Epithelial cell of proximal tubule (primary cell): ENCODE measurements at places on chromosomes 1 and 21. TPM values are rescaled to one million over a fixed set of nuclear protein-coding genes. Genes with fewer than 3 reads are reported as not detected.

GRCh38 chr1:9143250-9143649, 14.3 kb upstream of the GPR157 start:
- no peak for DNase-seq

The KCNK2 gene
- not detected in 2 replicates for total RNA-seq

GRCh38 chr1:185068341-185068740, 23.0 kb downstream of the RNF2 start:
- no peak for DNase-seq

The KLHDC8A gene
- 0.80 and 9.6 TPM in 2 replicates for total RNA-seq

The LRRN2 gene
- total RNA-seq: 1.1 and 5.4 TPM in 2 replicates

- no peak for DNase-seq
These were observed 31.4 kb downstream of the DDR2 start for GRCh38 chr1:162663589-162664106.

The HMCN1 gene
- 0.07 and 1.6 TPM in 2 replicates for total RNA-seq

DNA sequence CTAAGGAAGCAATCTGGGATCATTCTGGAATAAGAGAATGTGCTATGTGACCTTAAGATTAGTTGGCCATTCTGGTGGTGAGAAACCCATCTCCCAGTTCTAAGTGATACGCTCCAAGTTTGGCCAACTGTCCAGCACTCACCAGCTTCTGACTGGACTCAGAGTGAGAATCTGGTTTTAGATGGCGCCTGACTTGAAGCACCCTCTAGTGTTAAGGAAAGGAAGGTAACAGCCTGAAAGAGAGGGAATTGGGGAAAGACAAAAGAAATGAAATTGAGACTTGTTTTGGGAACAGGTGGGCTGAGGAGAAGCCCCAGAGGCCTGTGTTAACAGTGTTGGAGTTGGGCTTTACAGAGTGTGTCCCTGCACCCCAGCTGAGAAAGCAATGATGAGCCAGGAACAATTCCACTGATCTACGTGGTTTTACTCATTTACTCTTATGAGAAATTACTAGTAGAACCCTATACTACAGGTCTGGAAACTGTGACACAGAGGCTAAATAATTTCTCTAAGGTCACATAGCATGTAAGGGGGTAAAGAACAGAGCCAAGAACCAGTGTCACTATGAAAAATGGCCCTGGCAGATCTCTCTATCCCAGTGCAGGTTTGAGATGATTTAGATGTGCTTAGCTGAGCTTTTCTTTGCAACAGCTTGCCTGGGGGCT, 9.3 kb upstream of the FCAMR start:
- no peak for DNase-seq

- DNase-seq: no peak
These were observed 2.5 kb downstream of the INKA2 start for GRCh38 chr1:111736548-111737215.

The OR2T35 gene
- total RNA-seq: not detected in 2 replicates

- no peak for DNase-seq
These were observed 193.0 kb downstream of the CACNA1E start for GRCh38 chr1:181676269-181676668.

The AMPD1 gene
- not detected in 2 replicates for total RNA-seq

DNA sequence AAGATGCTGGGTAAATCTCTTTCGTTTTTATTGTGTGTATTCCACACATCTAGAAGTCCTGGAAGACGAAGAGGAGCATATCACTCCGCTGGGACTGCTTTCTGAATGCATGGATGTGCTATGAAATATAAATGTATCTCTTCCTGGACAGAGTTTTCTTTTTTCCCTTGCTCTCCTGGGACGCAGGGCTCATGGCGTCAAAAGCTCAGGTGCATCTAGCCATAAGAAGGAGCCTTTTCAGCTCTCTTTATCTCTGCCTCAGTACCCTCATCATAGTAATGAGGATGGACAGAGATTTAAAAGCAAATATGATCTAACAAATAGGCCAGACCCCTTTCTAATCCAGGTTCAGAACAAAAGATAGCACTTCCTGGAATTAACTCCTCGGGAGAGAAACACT, 27.5 kb upstream of the CASQ2 start:
- DNase-seq: no peak

GRCh38 chr1:164703463-164703862, 144.5 kb downstream of the PBX1 start:
- no peak for DNase-seq

GRCh38 chr21:45559216-45560105, 17.2 kb upstream of the SLC19A1 start:
- DNase-seq: no peak

The ANKRD34A gene
- total RNA-seq: 0.06 and 0.14 TPM in 2 replicates

DNA sequence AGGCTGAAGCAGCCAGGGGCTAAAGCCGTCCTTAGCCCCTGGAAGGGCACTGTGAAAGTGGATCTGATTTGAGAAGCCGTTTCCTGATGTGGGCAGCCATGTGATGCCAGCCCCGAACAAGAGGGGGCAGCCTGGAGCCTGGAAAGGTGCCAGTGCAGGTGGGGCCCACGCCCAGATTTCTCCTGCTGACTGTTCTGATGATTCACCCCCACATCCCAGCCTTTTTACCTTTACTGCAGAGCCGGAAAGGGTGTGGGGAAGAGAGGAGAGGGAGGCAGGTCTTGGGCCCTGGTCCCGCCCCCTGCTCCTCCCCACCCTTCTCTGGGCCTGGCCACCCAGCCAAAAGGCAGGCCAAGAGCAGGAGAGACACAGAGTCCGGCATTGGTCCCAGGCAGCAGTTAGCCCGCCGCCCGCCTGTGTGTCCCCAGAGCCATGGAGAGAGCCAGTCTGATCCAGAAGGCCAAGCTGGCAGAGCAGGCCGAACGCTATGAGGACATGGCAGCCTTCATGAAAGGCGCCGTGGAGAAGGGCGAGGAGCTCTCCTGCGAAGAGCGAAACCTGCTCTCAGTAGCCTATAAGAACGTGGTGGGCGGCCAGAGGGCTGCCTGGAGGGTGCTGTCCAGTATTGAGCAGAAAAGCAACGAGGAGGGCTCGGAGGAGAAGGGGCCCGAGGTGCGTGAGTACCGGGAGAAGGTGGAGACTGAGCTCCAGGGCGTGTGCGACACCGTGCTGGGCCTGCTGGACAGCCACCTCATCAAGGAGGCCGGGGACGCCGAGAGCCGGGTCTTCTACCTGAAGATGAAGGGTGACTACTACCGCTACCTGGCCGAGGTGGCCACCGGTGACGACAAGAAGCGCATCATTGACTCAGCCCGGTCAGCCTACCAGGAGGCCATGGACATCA, at the start of gene SFN:
TSS of gene SFN (plus strand) at position 369 of the 904 bp plus-strand sequence. CDS start at position 433, 64 bp downstream.
- no peak for DNase-seq

DNA sequence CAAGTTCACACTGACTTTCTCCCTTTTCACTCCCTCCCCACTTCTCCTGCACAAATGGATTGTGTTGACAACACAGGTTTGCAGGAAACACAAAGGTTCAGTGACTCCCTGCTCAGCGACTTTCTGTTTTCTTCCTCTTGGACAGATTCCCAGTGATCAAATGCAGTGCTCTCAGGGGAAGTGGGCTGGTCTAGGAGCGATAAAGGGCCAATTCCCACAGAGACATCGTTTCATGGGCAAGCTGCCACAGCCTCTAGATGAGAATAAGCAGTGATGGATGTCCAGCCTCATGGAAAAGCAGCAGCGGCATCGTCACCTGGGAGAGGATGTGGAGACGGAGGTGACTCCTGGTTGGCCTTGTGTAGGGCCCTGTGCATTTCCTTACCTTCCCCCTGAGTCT, 30.6 kb downstream of the FYB2 start:
- peak; percentile 33 for DNase-seq

DNA sequence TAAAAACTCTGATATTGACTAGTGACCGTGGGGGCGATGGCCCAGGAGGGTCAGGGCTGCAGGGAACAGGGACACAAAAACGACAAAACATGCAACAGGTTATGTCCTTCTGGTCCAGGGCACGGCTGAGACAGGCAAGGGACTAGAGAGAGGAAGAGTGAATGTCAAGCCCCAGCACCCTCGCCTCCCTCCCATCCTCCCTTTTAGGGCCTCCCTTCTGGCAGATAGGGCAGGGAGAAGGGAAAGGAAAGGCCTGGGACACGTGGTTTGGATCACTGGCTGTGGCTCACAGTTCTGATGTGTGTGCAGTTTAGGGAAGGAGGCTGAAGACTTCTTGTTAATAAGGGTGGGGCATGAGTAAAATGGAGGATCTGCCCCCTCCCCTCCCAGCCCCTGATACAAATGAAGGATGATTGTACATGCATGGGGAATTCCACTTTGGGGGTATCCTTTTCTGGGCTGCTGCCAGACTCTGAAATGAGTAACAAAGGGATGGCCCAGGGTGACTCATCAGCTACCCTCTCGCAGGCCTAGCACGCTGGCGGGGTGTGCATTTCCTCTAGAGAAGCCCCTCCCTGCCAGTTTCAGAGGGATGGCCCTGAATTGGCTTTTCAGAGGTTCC, 14.2 kb downstream of the CAPN2 start:
- DNase-seq: peak; percentile 74

The SLC44A5 gene
- 0.07 and 1.8 TPM in 2 replicates for total RNA-seq

DNA sequence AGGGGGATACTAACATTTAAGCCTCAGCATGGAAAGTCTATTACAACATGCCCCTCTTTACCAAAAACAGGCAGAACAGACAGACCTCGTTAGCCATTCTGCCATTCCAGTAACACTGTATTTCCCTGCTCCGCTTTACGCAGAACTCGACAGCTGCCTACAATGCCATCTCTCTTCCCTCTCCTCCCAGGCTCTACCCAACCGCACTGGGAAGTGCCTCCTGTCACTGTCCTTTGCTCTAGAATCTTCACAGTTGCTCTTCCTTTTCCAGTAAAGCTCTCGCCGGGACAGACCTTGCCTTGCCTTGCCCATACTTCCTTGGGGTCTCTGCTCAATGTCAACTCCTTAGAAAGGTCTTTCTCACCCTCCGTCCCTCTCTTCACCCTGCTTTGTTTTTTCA, 22.8 kb downstream of the COA6 start:
- DNase-seq: no peak

- DNase-seq: no peak
These were observed 1618.6 kb upstream of the PRMT6 start for GRCh38 chr1:105437847-105438246.

- no peak for DNase-seq
These were observed 7.0 kb upstream of the ABCD3 start for GRCh38 chr1:94411237-94411636.

The KRTAP20-3 gene
- not detected in 2 replicates for total RNA-seq

GRCh38 chr1:2427976-2428375, 15.6 kb upstream of the PEX10 start:
- no peak for DNase-seq

The RIMS3 gene
- 1.8 and 4.2 TPM in 2 replicates for total RNA-seq

GRCh38 chr1:115764541-115764940, 4.0 kb downstream of the CASQ2 start:
- DNase-seq: no peak

DNA sequence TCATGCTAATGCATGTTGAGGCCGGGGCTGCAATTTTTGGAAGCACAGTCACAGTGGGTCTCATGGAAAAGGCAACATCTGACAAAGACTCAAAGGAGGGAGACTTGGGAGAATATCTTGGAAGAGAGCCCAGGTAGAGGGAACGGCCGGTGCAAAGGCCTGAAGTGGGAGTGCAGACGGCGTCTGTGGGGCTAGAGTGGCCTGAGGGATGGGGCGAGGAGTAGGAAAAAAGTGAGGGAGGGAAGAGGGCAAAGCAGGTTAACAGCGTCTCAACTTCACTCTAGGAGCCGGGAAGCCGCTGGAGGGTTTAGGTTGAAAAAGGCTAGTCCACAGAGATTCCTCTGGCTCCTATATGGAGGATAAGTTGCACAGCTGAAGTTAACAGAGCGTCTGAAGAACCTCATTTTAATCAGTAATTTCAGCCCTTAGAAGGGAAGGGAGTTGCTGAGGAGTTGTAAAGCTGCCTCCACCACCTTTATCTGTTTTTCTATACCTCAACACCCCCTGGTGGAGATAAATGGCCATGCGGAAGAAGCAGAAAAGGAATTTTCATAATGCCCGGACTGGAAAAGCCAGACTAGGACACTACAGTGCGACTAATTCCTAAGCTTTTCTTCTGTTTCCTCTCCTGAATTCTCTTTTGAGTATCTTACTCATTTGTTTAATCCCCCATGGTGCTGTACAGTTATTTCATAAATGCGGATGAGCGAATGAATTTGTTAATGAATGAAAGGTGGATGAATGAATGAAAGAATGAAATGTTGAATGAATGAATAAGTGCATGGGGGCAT, 78.7 kb upstream of the ZNF281 start:
- DNase-seq: peak; percentile 63

- no peak for DNase-seq
These were observed 233.9 kb downstream of the KCNH1 start for GRCh38 chr1:210900079-210900478.

GRCh38 chr1:156123356-156124196, 9.1 kb downstream of the LMNA start:
- no peak for DNase-seq

The MMP23B gene
- 3.5 and 15.0 TPM in 2 replicates for total RNA-seq

The OR2AK2 gene
- total RNA-seq: not detected in 2 replicates

The TBX19 gene
- total RNA-seq: 0.29 and 1.3 TPM in 2 replicates

DNA sequence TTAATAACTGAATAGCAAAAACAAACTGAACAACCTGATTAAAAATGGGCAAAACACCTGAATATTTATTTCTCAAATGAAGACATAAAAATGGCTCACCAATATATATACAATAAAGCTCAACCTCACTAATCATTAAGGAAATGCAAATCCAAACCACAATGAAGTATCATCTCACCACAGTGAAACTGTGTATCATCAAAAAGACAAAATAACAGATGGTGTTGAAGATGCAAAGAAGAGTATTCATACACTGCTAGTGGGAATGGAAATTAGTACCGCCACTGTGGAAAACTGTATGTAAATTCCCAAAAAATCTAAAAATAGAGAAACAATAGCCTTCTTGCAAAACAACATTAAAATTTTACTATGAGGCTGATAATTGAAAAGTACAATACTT, 1660.1 kb upstream of the B3GALT2 start:
- DNase-seq: no peak

DNA sequence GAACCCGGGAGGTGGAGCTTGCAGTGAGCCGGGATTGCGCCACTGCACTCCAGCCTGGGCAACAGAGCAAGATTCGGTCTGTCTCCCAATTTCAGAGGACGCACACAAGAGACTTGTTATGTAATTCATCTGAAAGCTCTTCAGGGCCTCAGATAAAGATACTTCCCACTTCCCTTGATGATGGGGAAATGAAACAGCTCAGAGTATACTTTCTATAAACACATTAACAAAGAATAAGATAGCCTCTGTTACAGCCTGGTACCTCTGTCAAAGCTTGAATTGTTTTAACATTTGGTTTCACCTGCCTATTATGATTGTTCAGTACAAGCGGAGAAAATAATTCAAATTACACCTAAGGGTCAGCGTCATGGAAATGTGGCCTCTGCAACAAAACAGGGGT, 622.9 kb upstream of the ADGRL4 start:
- DNase-seq: no peak
